ENCODE measurements at places on chromosomes 1 and 21.

DNA sequence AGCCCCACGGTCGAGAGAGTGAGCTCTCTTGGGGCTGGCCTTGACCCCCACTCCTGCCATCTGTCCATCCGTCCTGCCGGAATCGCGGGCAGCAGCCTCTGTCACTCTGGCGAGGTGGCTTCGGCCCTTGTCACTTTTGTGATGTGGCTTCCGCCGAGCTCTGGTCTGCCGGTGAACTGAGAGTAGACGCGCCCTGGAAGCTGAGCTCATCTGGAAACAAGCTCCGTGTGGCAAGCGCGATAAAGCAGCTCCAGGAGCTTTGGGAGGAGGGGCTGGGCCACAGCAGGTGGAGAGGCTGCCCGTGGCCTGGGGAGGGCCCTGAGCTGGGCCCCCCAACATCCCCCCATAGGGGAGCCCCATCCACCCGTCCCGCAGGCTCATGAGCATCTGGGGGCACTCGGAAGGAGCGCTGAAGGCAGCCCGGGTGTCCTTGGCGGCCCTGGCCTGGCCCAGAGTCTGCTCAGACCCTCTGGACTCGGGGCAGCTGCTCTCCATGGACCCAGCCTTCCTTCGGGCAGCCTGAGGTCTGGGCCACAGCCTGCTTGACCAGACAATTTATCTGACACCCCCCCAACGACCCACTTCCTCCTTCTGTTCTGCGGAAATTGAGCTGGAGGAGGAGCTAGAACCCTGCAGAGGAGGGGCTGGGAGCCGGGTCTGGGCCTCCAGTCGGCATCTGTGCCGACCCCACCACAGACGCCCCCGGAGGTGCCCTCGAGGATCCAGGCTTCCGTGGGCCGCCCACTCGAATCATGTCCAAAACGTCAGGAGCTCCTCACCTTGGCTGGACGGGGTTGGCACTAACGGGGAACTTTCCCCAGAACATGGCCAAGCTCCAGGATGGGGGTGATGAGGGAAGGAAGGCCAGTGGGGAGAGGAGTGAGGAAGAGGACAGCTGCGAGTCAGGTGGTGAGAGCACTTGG, 59.1 kb downstream of the SLC19A1 start:
- H3K27me3 ChIP-seq = peaks cover 2% of the 10 kb centered on the region
- H3K4me3 ChIP-seq = no peak overlapping the region
- no peaks in the 10 kb centered on the region for H3K36me3 ChIP-seq

DNA sequence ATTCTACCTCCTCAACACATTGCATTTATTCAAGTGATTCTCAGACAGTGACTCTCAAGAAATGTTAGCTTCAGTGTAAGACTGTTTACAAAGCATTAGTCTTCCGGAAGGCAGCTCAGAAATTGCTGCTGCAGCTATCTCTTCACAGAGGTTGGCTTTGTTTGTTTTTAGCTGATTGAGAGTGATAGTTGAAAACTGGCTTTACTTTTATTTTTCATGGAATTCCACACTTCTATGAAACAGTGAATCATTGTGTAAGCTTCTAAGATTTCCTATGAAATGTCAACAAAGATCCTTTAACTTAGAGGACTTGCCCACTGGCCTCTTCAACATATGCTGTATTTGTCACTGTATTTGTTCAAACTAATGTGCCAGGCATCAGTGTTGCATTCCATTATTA, 121.3 kb downstream of the TNNI3K start:
- no peaks in the 10 kb centered on the region for H3K27me3 ChIP-seq
- peaks cover 2% of the 10 kb centered on the region for H3K36me3 ChIP-seq
- H3K27ac ChIP-seq = no peak overlapping the region
- H3K4me1 ChIP-seq = peaks cover 35% of the 10 kb centered on the region

- H3K36me3 ChIP-seq = peaks cover 6% of the 10 kb centered on the region
- no peak overlapping the region for H3K27ac ChIP-seq
- peak overlapping the region; percentile 29 for H3K4me3 ChIP-seq
- peaks cover 3% of the 10 kb centered on the region for H3K27me3 ChIP-seq
- peaks cover 13% of the 10 kb centered on the region for H3K4me1 ChIP-seq
These were observed 3.6 kb downstream of the NOC2L start for GRCh38 chr1:955474-955873.

DNA sequence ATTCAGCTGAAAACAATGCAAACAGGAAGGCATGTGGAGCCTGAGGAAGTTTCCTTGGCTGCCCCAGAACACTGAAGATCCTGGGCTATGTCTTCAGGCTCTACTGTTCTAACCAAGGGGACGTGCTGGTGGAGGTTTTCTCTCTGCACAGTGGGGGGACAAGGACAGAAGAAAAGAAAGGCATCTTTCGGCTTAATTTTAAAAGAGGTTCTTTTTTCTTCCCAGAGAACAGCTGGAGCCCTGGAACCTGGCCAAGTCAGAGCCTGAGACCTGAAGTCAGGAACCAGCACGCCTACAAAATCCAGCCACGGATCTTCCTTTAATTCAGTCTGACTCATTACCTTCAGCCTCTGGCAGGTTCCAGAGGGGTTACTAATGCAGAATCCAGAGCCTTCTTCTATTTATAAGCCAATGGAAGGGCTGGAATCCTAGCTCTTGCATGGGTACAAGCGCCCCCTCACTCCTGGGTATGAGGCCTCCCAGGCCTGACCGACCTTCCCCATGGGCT, 19.8 kb downstream of the CTNNBIP1 start:
- H3K27me3 ChIP-seq = no peaks in the 10 kb centered on the region
- H3K27ac ChIP-seq = peak overlapping the region; percentile 86
- no peak for DNase-seq

All from neural crest cell (in vitro differentiated cells).